ENCODE measurements at places on chromosomes 6 and 20.

- no peak for DNase-seq
These were observed 1.2 kb downstream of the ABHD12 start for GRCh38 chr20:25389401-25389857.

DNA sequence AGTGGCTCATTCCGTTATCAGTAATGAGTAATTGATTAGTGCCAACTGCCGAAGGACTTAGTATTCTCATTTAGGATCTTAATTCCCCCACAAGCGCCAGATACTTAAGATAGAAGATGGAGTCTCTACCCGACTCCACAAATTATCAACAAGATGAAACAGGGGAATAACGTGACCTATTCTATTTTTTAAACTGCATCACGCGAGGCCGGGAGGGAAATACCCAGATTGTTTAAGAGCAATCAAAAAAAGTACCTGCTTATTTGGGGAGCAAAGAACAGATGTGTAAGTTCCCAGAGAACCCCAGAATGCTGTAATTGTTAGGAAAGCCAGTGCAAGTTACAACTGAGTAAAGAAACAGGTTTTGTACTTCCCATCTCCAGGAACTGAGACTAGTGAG is 1.1 kb upstream of the MAP3K5 start:
- DNase-seq, result no peak

- DNase-seq, result no peak
These were observed 117.1 kb upstream of the FBXL4 start for GRCh38 chr6:99064834-99065233.

DNA sequence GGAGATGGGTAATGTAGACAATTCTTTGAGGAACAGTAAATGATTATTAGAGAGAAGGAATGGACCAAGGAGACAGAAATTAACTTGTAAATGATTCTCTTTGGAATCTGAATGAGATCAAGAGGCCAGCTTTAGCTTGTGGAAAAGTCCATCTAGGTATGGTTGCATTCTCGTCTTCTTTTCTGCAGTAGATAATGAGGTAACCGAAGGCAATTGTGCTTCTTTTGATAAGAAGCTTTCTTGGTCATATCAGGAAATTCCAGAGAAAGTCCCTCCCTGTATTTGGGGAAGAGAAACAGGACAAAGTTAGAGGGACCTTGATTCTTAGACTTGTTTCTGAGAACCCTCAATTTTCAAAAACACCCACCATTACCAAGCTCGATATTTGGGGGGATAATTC is 109.1 kb upstream of the PRSS16 start:
- no peak for DNase-seq

- DNase-seq, result no peak
These were observed 8.7 kb upstream of the TBX18 start for GRCh38 chr6:84773133-84773430.

DNA sequence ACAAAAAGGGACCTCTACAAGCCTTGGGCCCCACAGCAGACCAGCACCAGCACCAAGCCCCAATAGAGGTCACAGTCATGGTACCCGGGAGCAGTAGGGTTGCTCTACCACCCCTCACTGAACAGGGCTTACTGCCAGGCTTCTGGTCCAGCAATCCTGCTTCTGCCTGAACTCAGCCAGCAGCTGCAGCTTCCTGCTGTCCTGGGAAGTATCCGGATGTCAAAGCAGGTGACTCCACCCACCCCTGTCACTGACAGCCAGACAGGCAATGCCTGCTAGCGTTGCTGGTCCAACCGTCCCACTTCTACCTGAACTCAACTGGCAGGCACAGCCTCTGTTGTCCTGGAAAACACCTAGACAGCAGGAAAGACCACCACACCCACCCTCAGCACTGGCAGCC is 47.0 kb upstream of the PCSK2 start:
- no peak for DNase-seq

- no peak for DNase-seq
These were observed 310.6 kb upstream of the RSPO3 start for GRCh38 chr6:126807876-126808275.

- DNase-seq, result no peak
These were observed 78.3 kb upstream of the FYN start for GRCh38 chr6:111951497-111952085.

DNA sequence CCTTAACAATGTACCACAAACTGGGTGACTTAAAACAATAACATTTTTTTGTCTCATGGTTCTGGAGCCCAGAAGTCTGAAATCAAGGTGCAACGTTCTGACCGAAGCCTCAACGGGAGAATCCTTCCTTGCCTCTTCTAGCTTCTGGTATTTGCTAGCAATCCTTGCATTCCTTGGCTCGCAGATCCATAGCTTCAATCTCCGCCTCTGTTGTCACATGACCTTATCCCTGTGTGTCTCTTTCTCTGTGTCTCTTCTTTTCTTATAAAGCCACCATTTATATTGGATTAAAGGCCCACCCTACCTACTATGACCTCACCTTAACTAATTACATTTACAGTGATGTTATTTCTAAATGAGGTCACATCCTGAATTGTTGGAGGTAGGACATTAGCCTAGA is 37.2 kb upstream of the DOK5 start:
- no peak for DNase-seq

GRCh38 chr6:44456070-44456965 is 68.8 kb downstream of the CDC5L start:
- no peak for DNase-seq

- no peak for DNase-seq
These were observed 385.3 kb upstream of the SOX4 start for GRCh38 chr6:21208081-21208795.

Measured in cortex of kidney (tissue), 1 donor.